ENCODE measurements at places on chromosomes 1 and 21.

DNA sequence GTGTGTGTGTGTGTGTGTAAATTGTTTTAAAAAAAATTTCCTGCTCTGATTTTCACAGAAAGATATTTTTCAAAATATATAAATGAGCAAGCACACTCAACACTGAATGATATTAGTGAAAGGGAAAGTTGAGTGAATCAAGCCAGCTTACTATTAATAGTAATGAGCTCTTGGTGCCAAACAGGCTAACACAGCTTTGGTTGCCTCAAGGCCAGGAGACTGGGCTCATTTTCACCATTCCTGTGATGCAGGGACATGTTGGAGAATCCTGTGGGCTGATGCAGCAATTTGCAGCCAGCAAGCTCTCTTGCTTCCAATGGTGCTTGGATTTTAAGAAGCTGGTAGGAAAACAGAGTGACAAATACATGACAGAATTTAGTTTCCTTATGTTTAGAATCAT is 30.2 kb downstream of the PLA2G4A start:
- no peak for DNase-seq

GRCh38 chr1:54965624-54966340 is 14.6 kb upstream of the TMEM61 start:
- no peak for DNase-seq

- no peak for DNase-seq
Observed at GRCh38 chr1:15609631-15610030, 7.6 kb upstream of the DDI2 start.

DNA sequence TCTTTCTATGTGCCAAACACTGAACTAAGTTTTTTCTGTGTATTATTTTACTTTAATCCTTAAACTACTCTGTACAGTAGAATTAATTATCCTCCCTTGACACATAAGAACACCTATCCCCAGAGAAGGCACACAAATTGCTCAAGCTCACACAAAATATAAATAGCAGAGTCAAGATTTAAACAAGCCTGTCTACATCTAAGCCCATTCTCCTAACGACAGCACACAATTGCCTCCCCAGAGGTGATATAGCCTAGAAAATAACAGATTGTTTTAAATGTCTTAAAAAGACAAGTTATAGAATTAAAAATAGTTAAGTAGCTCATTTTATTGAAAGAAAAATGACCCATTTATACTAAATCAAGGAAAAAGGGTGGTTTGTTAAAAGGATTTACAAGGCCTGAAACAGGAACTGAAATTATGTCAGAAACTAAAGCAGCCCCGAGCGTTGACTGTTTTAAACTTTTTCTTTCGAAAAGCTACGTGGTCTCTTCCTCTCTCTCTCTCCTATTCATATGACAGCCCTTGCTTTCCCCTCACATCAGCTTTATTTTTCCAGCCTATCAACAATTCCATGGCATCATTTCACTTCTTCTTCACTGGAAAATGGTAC is 30.5 kb downstream of the TNFSF18 start:
- no peak for DNase-seq

GRCh38 chr1:116855773-116856201 is 53.9 kb upstream of the PTGFRN start:
- DNase-seq, result no peak

- no peak for DNase-seq
Observed at GRCh38 chr21:42254651-42255601, 36.0 kb downstream of the ABCG1 start.

Data from HuH-7.5 (cell line).